ENCODE measurements at places on chromosomes 6 and 20.

GRCh38 chr6:101716810-101717209 is 323.3 kb downstream of the GRIK2 start:
- no peak for DNase-seq

GRCh38 chr6:138349891-138350290 is 27.8 kb upstream of the SMIM28 start:
- no peak for DNase-seq

GRCh38 chr20:57379263-57379647 is 11.9 kb upstream of the RBM38 start:
- no peak for DNase-seq

- DNase-seq, result no peak
These were observed 31.9 kb downstream of the HLA-DPB1 start for GRCh38 chr6:33107641-33108040.

DNA sequence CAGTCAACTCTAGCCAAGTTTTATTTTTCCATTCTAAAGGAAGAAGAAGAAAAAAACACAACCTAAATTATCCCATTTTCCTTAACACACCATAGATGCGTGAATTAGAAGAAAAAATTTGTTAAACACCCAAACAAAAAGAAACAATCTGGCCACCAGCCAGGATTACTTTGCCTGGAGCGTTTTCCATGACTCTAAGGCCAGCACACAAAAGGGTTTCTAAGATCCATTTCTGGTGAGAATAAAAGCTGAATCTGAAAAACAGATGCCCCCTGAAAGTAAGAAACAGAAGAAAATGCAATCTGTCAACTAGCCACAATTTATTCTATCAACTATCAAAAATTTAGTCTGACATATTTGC is 267.2 kb upstream of the SULF2 start:
- peak; percentile 76 for DNase-seq

DNA sequence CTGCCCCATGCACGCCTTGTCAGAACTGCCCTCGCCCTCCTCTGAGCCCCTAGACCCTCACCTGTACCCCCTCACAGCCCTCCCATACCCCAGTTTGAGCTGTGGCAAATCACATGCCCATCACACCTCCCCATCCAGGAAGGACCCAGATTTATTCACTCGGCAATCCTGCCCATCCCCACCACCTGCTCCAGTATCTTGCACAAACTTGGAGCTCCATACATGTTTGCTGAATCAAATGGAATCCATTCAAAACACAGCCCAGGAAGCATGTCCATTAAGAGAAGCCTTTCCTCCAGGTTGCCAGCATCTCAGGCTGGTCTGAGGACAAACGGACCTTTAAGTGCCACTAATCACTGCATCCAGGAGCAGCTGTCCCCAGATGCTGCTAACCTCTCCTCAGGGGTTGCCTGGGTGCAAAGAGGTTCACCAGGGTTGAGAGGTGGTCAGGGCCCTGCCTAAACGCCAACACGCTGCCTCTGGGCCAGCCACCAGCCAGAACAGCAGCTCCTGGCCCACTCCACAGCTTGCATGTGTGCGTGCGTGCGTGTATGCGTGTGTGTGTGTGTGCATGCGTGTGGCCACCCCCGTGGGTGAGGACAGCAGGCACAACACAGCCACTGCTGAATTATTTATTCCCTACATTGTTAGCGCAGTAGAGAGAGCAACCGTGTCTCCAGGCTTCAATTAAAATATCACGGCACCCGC is 31.0 kb downstream of the GRM4 start:
- no peak for DNase-seq

All from SJSA1 (cell line).